Hematopoietic multipotent progenitor cell treated with erythropoietin and hydrocortisone succinate and interleukin-3 and kit ligand, for 8 days (in vitro differentiated cells): ENCODE measurements at places on chromosomes 16 and 17.
A peak's percentile ranks its signal among the peaks of the same experiment; 100 is the strongest.

DNA sequence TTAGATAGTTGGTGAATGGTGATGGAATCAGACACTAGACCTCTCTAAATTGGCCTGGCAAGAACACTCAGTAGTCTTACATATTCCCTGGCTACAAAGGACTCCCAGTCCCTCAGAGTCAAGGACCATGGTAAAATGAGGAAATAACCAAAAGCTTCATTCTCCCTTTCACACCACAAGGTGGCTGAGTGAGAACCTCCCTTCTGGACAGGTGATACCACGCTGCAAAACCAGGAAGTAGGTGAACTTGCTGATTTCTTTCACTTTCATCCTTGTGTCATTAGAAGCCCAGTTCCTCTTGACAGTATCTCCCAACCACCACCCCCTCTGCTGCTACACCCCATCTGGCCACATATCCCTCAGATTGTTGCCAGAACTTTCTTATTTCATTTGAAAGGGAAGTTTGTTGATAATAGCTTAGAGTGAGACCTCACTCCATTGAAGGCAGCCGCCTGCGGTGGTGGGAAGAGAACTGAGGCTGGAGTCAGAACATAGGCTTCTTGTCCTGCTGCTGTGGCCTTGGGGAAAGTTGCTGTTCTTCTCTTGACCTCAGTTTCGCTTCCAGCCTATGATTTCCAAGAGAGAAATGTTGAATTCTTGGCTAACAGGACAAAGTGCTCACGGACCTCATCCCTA, 290.6 kb upstream of the CCL2 start:
- peak; percentile 19 for DNase-seq

DNA sequence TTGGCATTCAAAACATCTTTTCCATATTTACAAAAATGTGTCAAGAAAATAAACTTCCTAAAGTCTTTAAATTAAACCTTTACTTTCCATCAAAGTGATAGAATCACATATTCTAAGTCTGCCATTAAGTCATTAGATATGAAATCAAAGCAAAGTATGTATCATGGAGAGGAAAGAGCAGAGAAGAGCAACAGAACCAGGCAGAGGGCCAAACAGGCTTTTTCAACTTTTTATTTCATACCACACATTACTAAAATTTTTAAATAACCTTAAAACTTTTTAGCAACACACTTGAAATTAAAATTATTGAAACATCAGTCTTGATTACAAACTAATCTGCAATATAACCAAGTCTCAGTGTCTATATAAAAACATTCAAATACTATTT, 13.8 kb downstream of the SIAH1 start:
- DNase-seq = no peak

GRCh38 chr16:12613131-12613991, 190.3 kb downstream of the CPPED1 start:
- peak; percentile 44 for DNase-seq

DNA sequence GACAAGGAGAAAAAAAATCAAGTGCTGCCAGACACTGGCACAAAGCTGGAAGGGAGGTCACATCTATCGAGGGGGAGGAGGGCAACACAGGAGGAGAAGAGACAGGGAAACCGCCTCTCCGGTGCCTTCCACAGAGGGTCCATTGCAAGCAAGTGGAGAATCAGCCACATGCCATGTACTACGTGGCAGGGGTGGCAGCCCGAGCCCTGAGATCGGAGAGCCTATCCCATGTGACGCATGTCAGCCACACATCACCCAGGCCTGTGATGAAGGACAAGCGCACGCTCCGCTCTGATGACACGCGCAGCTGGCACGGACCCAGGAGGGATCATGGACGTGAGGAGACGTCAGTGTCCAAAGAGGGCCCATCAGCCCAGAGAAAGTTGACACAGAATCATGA, 30.1 kb downstream of the ADCY9 start:
- DNase-seq = no peak

- DNase-seq = no peak
These were observed 31.1 kb downstream of the ADAMTS18 start for GRCh38 chr16:77403732-77404131.
